ENCODE measurements at places on chromosomes 12 and 14. TPM values are rescaled to one million over a fixed set of nuclear protein-coding genes. Genes with fewer than 3 reads are reported as not detected.

The WASHC3 gene
- 32.3 TPM for total RNA-seq

The RASAL1 gene
- total RNA-seq, result 12.4 TPM

The TSPAN9 gene
- total RNA-seq, result 0.07 TPM

The MYH6 gene
- total RNA-seq, result not detected

All from activated CD8-positive, alpha-beta T cell treated with anti-CD3 and anti-CD28 coated beads for 36 hours (primary cell).